Activated CD4-positive, alpha-beta T cell treated with anti-CD3 and anti-CD28 coated beads, Interleukin-2, Interleukin-4, amounts not matched to agents 100 ng/mL and 50 ng/mL, durations not matched to agents 16 hours and 8 hours (primary cell): ENCODE measurements at places on chromosomes 7 and 10.

GRCh38 chr7:142800699-142801260 lies 30.0 kb downstream of the PRSS2 start:
- no peak for DNase-seq

GRCh38 chr7:105325216-105325904 lies 63.4 kb downstream of the SRPK2 start:
- DNase-seq, result no peak

GRCh38 chr7:19783541-19783940 lies 10.1 kb upstream of the TMEM196 start:
- DNase-seq, result no peak

- no peak for DNase-seq
These were observed 777.7 kb downstream of the LRMDA start for GRCh38 chr10:76209135-76209534.
